Coronary artery (tissue), 2 donors: ENCODE measurements at places on chromosomes 1 and 21.

- no peak for DNase-seq
These were observed 23.1 kb downstream of the IER5 start for GRCh38 chr1:181111559-181111958.

DNA sequence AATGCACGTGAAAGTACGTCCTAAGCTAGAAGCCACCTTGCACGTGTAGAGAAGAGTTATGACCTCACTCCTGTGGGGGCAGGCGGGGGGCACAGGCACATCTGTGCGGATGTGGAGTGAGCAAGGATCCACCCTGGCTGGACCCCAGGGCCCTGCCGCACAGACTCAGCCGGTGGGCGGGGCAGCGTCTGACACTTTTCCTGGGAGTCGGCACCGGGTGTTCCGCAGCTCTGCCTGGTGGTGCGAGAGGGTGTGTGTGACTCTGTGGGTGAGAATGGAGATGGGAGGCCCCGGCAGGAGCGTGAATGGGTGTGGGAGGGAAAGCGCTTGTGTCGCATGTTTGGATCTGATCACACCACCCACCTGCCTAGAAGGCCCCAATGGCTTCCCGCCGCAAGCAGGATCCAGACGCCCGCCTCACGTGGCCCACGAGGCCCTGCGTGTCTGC, 29.5 kb downstream of the RAP1GAP start:
- DNase-seq, result no peak

DNA sequence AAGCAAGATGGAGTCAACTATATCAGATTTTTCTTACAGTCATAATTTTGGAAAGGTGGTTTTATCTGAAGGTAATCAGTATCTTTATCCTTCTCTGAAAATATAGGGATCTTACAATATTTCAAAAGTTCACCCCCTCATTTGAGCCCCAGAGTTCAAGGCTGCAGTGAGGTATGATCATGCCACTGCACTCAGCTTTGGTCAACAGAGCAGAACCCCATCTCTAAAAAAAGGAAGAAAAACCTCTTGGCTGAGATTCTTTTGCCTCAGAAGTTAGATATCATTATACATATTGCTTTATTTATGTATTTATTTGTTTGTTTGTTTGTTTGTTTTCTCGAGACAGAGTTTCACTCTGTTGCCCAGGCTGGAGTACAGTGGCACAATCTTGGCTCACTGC, 11.5 kb upstream of the RBBP5 start:
- DNase-seq, result no peak

GRCh38 chr21:39675590-39675989, 62.9 kb downstream of the B3GALT5 start:
- no peak for DNase-seq

- DNase-seq, result no peak
These were observed 64.1 kb upstream of the RNPC3 start for GRCh38 chr1:103461161-103462105.

GRCh38 chr1:79859212-79859948, 852.9 kb upstream of the ADGRL4 start:
- no peak for DNase-seq

DNA sequence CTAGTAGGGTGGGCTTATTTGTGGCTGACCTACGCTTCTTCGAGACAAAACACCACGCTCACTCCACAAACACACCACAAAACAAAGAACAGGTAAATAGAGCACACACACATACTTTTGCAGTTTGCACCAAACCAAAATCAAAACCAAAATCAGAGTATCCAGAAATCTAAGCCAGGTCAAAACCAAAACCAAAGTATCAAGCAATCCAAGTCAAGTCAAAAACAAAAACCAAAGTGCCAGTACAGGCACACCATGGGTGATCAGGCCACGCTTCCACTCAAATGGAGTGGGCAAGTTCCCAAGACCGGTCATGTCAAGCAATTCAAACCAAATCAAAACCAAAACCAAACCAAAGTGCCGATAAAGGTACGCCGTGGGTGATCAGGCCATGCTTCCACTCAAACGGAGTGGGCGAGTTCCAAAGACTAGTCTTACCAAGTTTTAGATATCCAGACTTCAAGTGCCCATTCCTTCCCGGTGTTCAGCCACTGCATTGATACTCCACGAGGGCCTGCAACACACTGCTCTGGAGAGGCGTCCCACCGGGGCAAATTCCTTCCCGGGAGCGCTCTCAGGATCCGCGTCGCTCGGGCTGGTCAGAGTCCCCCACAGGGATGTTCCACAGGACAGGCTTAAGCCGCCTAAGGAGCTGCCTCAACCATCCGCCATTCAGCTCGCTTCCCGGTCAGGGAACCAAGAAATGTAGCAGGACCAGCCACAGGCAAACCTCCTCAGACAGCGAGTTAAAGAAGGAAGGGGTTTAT, 169.1 kb downstream of the CDC7 start:
- DNase-seq, result no peak

DNA sequence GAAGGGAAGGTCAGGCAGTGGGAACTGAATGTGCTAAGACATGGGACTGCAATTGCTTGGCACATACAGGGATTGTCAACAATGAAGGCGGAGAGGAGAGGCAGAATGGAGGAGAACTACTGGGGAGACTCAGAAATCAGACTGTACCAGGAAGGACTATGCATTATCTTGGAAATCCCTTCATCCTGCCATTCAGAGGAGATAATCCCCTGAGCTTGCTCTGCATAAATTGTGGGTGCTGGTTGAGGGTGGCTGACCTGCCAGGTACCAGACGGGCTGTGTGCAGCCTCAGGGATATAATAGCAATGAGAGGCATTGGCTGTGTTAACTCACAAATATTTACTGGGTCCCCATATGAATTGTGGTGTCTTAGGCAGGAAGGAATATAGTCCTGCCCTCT, 5.0 kb upstream of the TRABD2B start:
- DNase-seq, result no peak

- DNase-seq, result no peak
These were observed 1.1 kb upstream of the EDN2 start for GRCh38 chr1:41485605-41486004.

DNA sequence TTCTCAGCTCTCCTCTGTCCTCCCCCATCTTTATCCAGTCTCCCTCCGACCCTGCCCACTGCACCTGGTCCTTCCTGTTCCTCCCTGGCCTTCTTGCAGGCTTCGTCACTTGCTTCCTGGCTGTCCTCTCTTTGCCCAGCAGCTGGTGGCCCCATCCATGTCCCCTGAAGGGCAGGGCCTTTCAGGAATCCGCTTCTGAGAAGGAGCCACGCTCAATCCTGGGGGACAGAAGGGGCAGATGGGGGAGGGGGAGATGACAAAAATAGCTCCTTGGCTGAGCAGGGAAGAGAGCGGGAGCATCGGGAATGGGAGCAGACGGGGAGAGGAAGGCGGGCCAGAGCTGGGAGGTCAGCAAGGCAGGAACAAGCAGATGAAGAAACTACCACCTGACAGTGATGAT, 40.7 kb downstream of the SLC30A1 start:
- DNase-seq, result no peak

GRCh38 chr1:53799141-53799540, 39.0 kb downstream of the NDC1 start:
- DNase-seq, result no peak

DNA sequence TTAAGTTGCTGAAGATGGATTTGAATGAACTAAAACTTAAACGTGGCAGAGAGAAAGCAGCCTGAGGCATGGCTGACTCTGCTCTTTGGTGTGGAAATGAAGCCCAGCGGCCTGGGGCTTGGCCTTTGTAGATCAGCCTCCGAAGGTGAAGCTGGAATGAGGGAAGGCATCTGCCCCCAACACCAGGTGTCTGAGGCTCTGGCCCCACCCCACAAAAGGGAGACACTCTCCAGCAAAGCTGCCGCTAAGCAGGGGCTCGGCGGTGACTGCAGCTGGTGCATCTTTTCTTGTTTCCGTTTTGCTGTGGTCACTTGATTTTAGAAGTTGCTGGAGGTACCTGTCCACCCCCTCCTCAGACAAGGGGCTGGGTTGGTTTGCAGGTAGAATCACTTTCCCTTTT, 38.2 kb upstream of the NID1 start:
- no peak for DNase-seq

GRCh38 chr1:207088701-207089626, at the start of gene C4BPB:
Gene C4BPB (plus strand): TSS chr1:207088860. CDS start chr1:207089532, 672 bp downstream.
- DNase-seq, result no peak

- no peak for DNase-seq
These were observed 256.5 kb downstream of the PAPPA2 start for GRCh38 chr1:176719447-176719846.
